ENCODE measurements at places on chromosomes 6 and 20. TPM values are rescaled to one million over a fixed set of nuclear protein-coding genes. Genes with fewer than 3 reads are reported as not detected.
A peak's percentile ranks its signal among the peaks of the same experiment; 100 is the strongest.

DNA sequence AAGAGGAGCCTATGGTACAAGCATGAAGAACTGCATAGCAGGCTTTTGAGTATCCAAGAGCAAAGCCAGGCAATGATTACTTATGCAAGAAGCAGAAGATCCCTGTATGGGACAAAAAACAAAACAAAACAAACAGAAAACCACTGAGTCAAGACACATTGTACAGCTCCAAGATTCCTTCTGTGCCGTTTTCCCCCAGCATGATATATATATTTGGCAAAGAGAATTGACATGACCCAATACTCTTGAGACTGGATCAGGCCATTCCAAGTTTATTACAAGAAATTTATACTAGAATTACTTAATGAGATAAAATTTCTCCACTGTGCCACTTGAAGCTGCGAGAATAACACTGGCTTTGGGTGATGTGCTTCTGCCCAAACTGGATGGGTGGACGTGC is 65.5 kb downstream of the TRMT11 start:
- peak; percentile 30 for DNase-seq

DNA sequence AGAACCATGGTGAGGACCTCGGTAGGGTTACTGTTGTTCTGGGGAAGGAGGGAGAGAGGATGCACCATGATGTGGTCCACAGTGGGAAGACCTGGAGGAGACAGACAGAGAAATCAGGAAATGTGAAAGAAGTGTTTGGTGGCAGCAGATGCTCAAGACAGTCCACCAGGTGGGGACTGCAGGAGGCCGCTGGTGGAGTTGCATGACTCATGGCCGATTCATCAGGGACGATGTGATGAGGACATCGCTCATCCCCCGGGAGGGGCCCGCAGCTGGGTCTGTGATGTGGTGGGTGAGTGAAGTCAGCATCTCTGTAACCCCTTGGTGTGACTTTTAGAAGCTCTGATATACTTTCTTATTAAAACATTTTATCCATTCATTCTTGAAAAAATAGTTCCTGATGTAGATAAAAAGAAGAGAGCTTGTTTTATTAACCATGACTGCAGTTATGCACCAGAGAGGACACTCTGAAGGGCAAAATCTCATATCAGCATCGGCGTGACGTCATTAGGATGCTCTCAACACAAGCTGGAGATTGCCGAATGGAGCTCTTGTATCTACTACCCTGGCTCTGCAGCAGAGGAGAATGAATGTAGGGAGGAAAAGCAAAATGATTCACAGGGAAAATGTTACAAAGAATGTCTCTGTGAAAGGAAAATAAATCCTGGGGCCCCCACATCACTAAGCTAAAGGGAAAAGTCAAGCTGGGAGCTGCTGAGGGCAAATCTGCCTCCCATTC is 71.2 kb downstream of the RAMACL start:
- DNase-seq: no peak

GRCh38 chr20:61765871-61766654 is 299.6 kb downstream of the TAF4 start:
- no peak for DNase-seq

GRCh38 chr20:56621730-56622129 is 7.4 kb upstream of the TFAP2C start:
- no peak for DNase-seq

- no peak for DNase-seq
Measured at GRCh38 chr6:141451511-141452353, 681.0 kb upstream of the GJE1 start.

- DNase-seq: no peak
Measured at GRCh38 chr6:37578104-37578503, 78.4 kb upstream of the CCDC167 start.

DNA sequence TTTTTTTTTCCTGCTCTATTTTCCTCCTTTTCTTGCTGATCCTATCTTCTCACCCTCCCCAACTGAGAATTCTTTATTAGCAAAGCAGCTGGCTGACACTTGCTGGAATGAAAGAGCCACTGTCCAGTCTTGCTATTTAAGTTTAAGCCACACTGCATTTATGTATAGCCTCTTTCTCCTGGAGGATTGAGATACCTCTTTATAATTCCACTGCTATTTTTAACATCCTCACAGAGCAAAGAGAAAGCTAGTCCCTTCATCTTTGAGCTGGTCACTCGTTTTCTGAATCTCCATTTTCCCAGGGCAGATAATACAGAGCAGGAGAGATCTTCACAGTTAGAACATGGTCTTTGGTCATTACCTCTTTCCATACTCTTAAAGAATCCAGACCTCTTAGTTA is 36.0 kb upstream of the EEF1A1 start:
- DNase-seq: peak; percentile 28

DNA sequence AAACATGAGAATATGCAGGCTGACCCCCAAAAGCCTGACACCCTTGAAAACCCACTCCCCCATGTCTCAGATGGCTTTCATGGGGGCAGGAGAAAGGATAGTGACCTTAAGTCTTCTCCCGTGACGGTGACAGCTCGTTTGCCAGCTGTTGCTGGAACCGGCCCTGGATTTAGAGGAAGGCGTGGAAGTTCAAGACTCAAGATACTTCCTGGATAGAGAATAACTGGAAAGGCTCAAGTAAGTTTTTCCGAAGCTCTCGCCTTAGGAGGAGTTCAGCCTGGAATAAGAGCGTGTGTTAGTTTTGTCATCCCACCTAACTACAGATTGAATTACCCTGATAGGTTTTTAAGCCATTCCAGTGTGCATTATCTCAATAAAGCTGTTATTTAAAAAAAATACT is 11.6 kb upstream of the MTG2 start:
- peak; percentile 46 for DNase-seq

- no peak for DNase-seq
Measured at GRCh38 chr6:67642582-67642981, 992.5 kb upstream of the ADGRB3 start.

- peak; percentile 18 for DNase-seq
Measured at GRCh38 chr20:5046656-5047339, 45.5 kb upstream of the SLC23A2 start.

DNA sequence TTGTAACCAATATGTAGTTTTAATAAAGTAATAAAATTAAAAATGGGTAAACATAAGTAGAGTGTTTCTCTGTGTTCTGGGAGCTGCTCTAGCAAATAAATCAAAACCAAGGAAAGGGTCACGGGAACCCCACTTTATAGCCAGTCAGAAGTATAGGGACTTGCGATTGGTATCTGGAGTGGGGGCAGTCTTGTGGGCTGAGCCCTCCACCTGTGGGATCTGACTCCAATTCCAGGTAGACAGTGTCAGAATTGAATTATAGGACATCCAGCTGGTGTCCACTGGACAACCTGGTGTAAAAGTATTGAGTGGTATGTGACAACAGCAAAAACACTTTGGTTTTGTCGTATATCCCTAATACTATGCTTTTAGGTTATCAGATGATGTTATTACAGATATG is 14.5 kb downstream of the SOD2 start:
- DNase-seq: no peak

DNA sequence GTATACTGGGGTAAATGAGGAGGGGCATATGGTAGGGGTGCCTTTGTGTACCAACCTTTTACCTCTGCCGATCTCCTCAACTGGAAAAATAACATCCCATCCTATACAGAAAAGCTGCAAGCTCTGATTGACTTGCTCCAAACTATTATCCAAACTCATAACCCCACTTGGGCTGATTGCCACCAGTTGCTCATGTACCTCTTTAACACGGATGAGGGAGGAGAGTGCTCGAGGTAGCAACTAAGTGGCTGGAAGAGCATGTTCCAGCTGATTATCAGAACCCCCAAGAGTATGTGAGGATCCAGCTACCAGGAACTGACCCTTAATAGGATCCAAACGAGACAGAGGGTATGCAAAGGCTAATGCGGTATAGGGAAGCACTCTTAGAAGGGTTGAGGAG is 299.6 kb downstream of the RNGTT start:
- no peak for DNase-seq

- no peak for DNase-seq
Measured at GRCh38 chr20:840858-841567, 7.5 kb downstream of the FAM110A start.

DNA sequence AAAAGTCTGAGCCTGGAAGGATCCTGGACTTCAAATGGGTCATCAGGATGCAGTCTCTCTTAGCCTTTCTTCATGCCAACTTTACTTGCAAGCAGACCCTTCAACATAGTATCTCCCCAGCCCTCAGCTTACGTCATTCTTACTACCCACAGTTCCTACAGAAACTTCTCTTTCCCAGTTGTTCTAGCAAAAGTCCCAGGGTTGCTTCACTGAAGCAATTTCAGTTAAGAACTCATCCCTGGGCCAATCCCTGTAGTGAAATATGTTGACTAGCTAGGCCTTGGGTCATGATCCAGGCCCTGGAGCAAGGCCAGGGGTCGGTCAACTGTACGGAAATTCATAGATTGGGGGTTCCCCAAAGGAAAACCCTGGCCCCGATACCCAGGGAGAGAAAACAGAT is 8.6 kb upstream of the FAM83D start:
- no peak for DNase-seq

DNA sequence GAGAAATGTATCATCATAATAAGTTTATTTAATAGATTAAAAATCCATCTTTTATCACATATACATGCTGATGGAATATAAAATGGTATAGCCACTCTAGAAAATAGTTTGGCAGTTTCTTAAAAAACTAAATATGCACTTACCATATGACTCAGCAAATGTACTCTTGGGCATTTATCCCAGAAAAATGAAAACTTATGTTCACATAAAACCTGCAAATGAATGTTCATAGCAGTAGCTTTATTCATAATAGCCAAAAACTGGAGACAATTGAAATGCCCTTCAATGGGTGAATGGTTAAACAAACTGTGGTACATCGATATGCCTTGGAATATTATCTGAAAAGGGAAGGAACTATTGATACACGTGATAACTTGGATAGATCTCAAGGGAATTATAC is 6.4 kb upstream of the NCOA7 start:
- no peak for DNase-seq

- DNase-seq: peak; percentile 84
Measured at GRCh38 chr6:122075084-122075838, 324.2 kb upstream of the HSF2 start.

- DNase-seq: peak; percentile 46
Measured at GRCh38 chr20:53736122-53736756, 142.6 kb upstream of the ZNF217 start.

DNA sequence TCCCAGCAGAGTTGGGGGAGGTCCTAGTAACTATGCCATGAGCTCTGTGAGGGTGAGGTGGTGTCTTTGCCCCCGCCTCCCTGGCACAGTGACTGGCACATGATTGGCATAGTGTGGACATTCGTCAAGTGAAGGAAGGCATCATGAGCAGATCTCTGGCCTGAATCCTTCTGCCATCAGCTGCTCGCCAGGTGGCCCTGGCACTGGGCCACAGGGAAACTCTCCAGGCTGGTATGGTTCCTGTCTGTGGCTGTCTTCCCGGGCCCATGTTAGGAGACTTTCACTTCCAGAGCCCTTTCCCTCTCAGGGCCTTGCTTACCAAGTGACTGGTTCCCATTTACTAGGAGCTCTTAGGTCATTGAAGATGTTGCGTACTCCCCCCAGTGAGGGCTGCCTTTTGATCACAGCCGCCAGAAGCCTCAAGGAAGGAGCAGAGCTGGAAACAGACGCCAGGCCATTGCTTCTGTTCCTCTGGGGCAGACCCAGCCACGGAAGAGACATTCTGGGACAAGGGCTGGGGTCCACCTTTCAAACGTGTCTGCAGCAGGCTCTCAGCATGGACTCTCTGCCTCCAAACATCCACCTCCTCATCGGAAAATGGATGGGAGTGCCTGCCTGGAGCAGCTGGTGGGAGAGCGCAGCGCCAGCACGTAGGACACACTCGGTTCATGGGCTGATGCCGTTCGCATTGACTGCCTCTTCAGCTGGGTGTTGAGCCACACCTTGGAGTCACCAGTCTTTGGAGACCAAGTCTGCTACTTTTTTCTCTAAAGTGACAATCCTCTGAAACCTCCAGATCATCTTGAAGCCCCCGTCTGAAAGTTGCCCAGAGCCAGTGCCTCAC is 67.2 kb downstream of the PTPN1 start:
- DNase-seq: peak; percentile 44

GRCh38 chr6:119620846-119621555 is 271.4 kb upstream of the MAN1A1 start:
- no peak for DNase-seq

- DNase-seq: no peak
Measured at GRCh38 chr20:3106658-3107463, 22.3 kb upstream of the AVP start.

- DNase-seq: no peak
Measured at GRCh38 chr20:39605908-39606307, 643.8 kb downstream of the DHX35 start.

LAMA2 gene
- polyA plus RNA-seq: 146 TPM

DEFB132 gene
- not detected for polyA plus RNA-seq

GRM1 gene
- 0.16 TPM for polyA plus RNA-seq

SYNJ2 gene
- polyA plus RNA-seq: 9.7 TPM

LY6G6F gene
- not detected for polyA plus RNA-seq

WFDC12 gene
- polyA plus RNA-seq: not detected

DLK2 gene
- polyA plus RNA-seq: 3.5 TPM

CPXM1 gene
- polyA plus RNA-seq: 42.2 TPM

SPDEF gene
- polyA plus RNA-seq: 0.11 TPM

Data from muscle of leg (tissue), 16 donors.